Naive B cell (primary cell): ENCODE measurements at places on chromosomes 7 and 10.

DNA sequence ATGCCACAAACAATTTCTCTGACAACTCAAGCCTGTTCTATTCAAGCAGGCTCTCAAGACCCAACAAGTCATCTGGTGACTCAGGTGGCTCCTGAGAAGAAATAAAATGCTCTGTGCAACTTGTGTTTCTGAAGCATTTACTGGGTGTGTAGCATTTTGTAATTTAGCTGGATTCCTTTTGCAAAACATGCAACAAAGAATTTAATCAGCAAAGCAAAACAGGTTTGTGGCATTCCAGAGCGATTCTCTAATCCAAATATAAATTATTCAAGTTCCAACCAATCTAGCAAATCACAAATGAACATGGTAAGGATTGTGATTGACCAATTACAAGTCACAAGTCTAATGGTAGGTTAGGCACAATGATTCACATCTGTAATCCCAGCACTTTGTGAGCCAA is 39.8 kb upstream of the C10orf67 start:
- DNase-seq = no peak

GRCh38 chr10:89755374-89755773 is 54.0 kb downstream of the KIF20B start:
- DNase-seq = no peak

DNA sequence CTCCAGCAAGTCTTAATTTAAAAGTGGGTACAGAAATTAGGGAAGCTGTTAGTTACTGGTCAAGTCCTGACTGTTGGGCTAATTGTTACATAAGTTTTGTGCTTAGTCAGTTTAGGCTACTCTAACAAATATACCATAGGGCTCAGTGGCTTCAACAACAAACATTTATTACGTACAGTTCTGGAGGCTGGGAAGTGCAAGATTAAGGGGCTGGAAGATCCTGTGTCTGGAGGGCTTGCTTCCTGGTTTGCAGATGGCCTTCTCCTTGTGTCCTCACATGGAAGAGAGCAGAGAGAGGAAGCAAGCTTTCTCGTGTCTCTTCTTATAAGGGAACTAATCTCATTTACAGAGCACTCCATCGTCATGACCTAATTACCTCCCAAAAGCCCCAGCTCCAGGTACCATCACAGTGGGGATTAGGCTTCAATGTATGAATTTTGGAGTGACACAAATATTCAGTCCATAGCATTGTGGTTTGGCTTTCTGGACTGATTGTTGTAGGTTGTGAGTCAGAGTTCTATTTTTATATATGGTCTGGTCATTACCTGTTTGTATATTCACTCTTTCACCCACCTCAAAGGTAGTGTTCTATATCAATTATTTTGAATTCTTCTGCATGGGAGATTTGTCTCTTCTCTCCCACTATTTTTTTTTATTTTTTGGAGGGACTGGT is 17.1 kb downstream of the ST7 start:
- DNase-seq = no peak

DNA sequence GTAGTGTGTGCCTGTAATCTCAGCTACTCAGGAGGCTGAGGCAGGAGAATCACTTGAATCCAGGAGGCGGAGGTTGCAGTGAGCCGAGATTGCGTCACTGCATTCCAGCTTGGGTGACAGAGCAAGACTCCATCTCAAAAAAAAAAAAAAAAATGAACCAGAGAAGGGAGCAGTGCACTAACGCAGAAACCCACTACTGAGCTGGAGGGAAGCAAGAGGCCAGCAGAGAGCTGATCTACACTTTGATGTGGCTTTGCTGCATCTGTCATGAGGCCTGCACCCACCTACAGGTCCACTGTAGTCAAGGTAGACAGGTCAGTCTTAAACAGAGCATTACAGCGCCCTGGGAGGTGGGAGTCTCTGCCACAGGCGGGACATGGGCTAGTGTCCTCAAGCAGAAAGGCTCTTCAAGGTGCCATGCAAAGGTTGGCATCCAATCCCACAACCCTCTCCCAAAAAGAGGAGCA is 30.0 kb downstream of the MAT1A start:
- no peak for DNase-seq

DNA sequence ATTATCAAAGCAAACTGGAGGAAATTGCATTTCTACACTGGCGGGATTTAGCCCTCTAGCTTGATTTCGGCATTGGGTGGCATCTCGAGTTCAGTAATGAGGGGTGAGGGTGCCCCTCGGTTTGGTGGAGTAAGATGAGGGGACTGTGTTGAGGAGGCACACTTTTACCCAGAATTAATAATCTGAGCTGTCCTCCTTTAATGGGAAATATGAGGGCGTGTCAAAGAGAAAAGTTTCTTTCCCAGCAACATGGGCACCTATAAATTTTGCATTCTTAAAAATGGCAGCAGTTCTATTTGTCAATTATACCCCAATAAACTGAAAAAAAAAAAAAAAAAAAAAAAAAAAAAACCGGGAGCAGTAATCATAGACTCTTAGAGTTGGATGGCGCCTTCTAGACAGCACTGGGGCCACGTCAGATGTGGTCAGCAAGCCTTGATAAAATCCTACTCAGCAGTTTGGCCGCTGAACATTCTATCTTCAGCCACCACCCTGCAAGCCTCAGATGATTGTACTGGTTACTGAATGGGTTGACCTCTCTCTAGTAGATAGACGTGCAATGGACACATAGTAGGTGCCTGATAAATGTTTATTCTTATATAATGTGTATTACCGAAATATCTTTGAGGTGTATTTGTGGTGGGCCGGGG is 931 bp downstream of the PAPSS2 start:
- no peak for DNase-seq

DNA sequence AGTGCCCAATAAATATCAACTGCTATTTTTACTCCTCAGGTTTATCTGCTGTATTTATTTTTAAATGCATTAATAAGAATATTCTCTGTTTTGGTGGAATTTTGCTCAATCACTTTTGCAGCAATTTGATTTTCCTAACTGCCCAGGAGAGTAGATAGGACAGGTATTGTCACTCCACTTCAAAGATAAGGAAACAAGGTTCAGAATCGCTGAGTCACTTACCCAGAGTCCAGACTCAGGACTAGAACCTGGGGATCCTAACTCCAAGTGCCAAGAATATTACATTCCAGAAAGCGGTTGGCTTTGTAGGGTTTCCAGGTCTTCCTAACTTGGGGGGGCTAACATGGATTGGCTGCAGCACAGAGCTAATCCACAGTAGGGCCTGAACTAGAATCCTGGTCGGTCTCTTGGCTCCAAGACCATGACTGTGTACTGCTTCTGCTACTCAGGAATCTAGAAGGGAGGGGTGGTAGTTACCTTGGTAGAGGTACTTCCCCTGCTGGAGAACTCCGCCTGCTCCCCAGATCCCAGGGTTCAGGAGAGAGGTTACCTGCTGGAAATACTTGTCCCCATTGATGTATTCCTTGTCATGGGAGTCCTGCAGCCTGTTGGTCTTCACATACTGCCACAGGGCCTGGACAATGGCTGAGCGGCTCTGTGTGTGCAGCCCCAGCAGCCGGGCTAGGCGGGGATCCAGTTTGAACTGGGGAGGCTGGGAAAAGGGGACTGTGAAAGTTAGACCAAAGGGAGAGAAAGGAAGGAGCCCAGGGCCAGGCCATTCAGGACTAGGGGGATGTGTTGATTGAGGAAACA is 7.3 kb downstream of the SMARCD3 start:
- no peak for DNase-seq
